T1000 (cell line): ENCODE measurements at places on chromosomes 13 and 19.

DNA sequence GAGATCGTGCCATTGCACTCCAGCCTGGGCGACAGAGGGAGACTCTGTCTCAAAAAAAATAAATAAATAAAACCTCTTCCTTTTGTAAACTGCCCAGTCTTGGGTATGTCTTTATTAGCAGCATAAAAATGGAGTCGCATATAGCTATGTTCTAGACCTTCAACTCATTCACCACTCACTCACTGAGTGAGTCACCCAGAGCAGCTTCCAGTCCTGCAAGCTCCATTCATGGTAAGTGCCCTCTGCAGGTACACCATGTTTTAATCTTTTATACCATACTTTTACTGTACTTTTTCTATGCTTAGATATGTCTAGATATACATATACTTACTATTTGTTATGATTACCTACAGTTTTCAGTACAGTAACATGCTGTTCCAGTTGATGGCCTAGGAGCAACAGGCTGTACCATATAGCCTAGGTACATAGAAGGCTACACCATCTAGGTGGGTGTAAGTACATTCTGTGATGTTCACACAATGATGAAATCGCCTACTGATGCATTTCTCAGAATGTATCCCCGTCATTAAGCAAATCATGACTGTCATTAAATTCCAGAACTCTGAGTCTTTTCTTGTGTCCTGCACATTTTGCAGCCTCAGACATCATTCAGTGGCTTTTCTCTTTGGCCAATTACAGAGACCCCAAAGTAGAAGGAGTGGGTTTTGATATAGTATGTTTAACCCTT, 13.7 kb upstream of the FARP1 start:
- no peak for DNase-seq

DNA sequence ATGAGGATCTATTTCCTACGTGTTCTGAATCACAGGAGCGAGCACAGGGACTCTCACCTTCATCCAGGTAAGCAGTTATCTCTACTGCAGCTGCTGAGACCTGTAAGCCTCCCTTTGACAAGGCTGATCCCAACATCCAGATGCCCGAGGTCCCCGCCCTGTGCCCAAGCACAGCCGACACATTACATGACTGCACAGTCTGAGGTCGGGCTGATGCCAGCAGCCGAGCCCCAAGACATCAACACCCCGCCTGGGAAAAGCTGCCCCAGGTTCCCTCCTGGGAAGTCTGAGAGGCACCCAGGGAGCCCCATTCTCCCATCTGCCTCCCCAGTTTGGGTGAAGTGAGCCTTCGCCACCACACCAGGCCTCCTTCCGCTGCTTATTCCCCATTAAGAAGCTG, 95.9 kb downstream of the COL4A1 start:
- no peak for DNase-seq

DNA sequence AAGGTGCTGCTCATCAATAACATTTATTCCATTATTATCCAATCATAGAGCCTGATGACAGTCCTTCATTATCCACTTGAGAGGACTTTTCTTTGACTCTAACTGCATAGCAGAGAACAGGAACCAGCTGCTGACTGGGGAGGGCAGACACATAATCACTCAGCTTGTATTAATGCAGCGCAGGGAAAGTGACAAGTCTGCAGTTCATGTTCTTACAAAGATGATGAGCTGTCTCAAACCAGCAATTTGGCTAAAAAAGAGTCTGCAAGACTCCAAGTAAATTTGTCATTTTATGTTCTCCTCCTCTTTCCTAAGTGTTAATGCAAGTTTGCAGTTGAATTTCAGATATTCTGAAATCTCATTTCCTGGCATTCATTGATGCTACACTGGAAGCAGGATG, 40.0 kb upstream of the CBY2 start:
- no peak for DNase-seq

DNA sequence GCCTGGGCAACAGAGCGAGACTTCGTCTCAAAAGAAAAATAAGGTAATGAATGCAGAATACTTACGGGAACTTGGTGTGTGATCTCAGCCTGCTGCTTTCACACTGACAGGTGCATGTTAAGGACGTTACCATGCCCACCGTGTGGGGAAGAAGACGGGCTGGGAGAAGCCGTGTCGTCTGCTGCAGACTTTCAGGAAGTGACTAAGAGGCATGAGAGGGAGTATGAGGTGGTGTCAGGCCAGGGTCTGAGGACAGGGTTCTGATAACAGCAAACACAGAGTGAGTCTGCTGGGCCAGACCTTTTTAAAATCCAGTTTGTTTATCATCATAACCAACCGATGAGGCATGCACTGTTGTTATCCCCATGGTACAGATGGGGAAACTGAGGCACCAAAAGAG, 13.6 kb upstream of the GALP start:
- DNase-seq: no peak

- DNase-seq: no peak
Observed at GRCh38 chr19:46192992-46193650, 36.4 kb upstream of the IGFL1 start.

GRCh38 chr19:55379174-55379573, 2.5 kb downstream of the TMEM190 start:
- DNase-seq: no peak

DNA sequence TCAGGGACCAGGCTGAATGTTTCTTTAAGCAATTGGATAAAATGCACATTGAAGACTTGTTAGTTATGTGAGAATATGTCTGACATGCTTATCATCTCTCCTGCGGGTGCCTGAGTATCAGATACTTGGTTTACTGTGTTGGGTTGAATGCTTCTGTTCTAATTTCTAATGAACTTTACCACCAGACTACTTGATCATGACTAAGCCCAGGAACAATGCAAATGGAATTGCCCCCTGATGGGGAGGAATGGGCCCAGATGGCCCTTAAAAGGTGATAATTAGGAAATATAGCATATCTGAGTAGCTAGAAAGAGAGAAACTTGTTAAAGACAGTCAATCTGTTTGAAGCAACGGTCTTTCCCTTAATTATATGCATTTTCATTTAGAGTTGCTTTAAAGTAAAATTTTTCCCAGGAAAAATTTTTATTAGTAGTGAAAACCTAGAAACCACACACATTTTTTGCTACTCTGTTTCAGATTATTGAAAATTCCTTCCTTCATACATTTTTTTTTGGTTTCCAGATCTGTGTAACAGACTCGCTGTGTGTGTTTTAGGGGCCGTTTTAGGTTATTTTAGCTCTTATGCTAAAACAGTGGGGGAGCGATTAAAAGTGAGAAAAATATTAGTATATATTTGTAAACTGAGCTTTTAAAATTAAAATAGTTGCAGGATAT, 186.6 kb downstream of the TM9SF2 start:
- DNase-seq: no peak

DNA sequence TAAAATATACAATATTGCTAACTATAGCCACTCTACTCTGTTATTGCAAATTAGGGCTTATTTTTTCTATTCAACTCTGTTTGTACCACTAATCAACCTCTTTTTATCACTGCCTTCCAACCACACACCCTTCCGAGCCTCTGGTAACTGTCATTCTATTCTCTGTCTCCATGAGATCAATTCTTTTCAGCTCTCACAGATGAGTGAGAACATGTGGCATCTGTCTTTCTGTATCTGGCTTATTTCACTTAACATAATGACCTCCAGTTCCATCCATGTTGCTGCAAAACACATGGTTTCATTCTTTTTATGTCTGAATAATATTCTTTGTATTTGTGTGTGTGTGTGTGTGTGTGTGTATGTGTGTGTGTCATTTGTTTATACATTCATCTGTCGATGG, 350.1 kb upstream of the DACH1 start:
- no peak for DNase-seq

GRCh38 chr19:55454787-55455243, 6.6 kb downstream of the ISOC2 start:
- DNase-seq: no peak
